ENCODE measurements at places on chromosomes 6 and 20. TPM values are rescaled to one million over a fixed set of nuclear protein-coding genes. Genes with fewer than 3 reads are reported as not detected.

Gene MYLK4
- 0.86 TPM for total RNA-seq

GRCh38 chr6:133587546-133588160 lies 301.3 kb upstream of the TCF21 start:
- no peaks in the 10 kb centered on the region for H3K27me3 ChIP-seq
- H3K36me3 ChIP-seq: no peaks in the 10 kb centered on the region
- no peaks in the 10 kb centered on the region for H3K4me1 ChIP-seq
- DNase-seq: peak; percentile 93
- no peak overlapping the region for H3K4me3 ChIP-seq

Gene SLC25A27
- total RNA-seq: 99.3 TPM

GRCh38 chr6:11328613-11329247 lies 96.3 kb upstream of the NEDD9 start:
- no peaks in the 10 kb centered on the region for H3K27me3 ChIP-seq
- H3K36me3 ChIP-seq: no peaks in the 10 kb centered on the region
- no peak for DNase-seq
- H3K27ac ChIP-seq: no peak overlapping the region
- H3K4me3 ChIP-seq: no peak overlapping the region

- H3K27ac ChIP-seq: no peak overlapping the region
- peaks cover 14% of the 10 kb centered on the region for H3K27me3 ChIP-seq
- no peaks in the 10 kb centered on the region for H3K36me3 ChIP-seq
- H3K4me3 ChIP-seq: no peak overlapping the region
Measured at GRCh38 chr6:41408576-41408975, 73.2 kb downstream of the NCR2 start.

DNA sequence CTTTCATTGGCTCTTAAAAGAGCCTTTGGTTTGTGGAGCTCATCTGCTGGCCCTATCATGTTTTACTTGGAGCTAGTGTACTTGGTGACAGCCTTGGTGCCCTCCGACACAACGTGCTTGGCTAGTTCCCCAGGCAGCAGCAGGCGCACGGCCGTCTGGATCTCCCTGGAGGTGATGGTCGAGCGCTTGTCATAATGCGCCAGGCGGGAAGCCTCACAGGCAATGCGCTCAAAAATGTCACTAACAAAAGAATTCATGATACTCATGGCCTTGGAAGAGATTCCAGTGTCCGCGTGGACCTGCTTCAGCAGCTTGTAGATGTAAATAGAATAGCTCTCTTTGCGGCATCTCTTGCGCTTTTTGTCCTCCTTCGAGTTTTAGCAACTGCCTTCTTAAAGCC lies 22.8 kb upstream of the SLC17A4 start:
- H3K36me3 ChIP-seq: no peaks in the 10 kb centered on the region
- H3K27ac ChIP-seq: no peak overlapping the region
- no peaks in the 10 kb centered on the region for H3K4me1 ChIP-seq
- DNase-seq: peak; percentile 61
- H3K4me3 ChIP-seq: no peak overlapping the region
- H3K27me3 ChIP-seq: no peaks in the 10 kb centered on the region

Gene TRIM15
- total RNA-seq: not detected

Gene AGER
- total RNA-seq: 178 TPM

- no peak overlapping the region for H3K27ac ChIP-seq
- H3K4me1 ChIP-seq: peaks cover 13% of the 10 kb centered on the region
- no peak overlapping the region for H3K4me3 ChIP-seq
Measured at GRCh38 chr6:139881728-139882211, 507.3 kb upstream of the CITED2 start.

Gene SMIM26
- total RNA-seq: 53.5 TPM

GRCh38 chr20:21126581-21126870 lies 644 bp downstream of the KIZ start:
- H3K27ac ChIP-seq: peak overlapping the region; percentile 62
- H3K36me3 ChIP-seq: peaks cover 3% of the 10 kb centered on the region
- peaks cover 3% of the 10 kb centered on the region for H3K4me1 ChIP-seq

- H3K27ac ChIP-seq: peak overlapping the region; percentile 41
- no peaks in the 10 kb centered on the region for H3K27me3 ChIP-seq
- DNase-seq: no peak
- H3K4me3 ChIP-seq: no peak overlapping the region
- H3K36me3 ChIP-seq: no peaks in the 10 kb centered on the region
- H3K4me1 ChIP-seq: no peaks in the 10 kb centered on the region
Measured at GRCh38 chr6:14713008-14713960, 532.6 kb upstream of the JARID2 start.

DNA sequence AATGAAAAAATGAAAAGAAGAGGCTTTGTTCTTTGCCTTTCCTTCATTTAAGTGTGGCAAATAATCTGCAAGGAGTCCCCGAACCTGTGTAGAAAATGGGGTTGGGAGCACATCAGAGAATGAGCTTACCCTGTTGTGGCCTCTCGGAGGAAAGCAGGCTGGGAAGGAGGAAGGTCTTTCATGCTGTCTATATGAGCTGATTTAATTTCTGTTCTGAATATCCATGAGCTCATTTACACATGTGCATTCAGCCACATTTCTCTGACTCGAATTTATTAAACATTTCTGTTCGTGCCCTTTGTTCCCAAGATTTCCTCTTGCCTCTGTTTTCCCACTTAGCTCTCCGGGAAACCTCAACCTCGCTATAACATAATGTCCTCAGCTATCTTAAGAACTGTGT lies 584.4 kb upstream of the CDH4 start:
- no peak overlapping the region for H3K27ac ChIP-seq
- H3K4me3 ChIP-seq: no peak overlapping the region
- H3K4me1 ChIP-seq: peaks cover 5% of the 10 kb centered on the region
- DNase-seq: no peak
- no peaks in the 10 kb centered on the region for H3K36me3 ChIP-seq

DNA sequence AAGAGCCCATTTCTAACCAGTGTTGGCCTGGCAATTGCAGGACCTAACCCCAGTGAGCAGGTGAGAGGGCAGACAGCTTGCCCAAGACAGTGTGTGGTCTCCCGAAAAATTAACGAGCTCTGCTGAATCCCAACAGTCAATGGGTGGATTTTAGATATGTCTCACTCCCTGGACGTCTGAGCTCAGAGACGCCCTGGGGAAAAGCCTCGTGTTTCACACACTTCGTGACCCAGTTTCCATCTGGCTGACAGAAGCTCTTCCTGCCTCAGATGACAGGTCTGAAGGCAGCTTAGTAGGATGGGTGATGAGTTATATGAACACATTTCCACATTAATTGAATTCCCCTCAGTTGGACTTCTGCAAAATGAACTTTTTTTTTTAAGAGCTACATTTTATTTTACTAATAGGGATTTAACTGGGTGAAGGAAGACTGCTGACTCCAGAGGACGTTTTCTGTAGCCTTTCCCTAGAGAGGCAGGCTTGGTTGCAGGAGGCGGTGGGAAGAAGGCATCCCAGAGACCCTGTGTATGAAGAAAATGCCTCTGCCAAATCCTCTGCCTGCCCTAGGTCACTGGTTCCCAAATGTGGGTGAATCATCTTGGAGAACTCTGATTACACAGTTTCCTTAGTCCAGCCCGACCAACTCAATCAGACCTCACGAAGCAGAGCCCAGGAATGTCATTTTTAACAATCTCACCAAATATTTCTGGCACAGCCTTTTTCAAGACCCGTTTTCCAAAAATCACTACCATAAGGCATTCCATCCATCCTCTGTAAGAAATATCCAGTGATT lies 71.7 kb upstream of the LY86 start:
- H3K36me3 ChIP-seq: no peaks in the 10 kb centered on the region
- H3K27me3 ChIP-seq: peaks cover 2% of the 10 kb centered on the region
- H3K4me3 ChIP-seq: no peak overlapping the region
- DNase-seq: no peak
- H3K4me1 ChIP-seq: no peaks in the 10 kb centered on the region

GRCh38 chr20:61271312-61272231 lies 19.5 kb downstream of the CDH4 start:
- H3K4me3 ChIP-seq: no peak overlapping the region
- DNase-seq: peak; percentile 95
- H3K27me3 ChIP-seq: peaks cover 4% of the 10 kb centered on the region
- no peak overlapping the region for H3K27ac ChIP-seq

Gene SLC35A1
- total RNA-seq: 21.7 TPM

- H3K4me1 ChIP-seq: no peaks in the 10 kb centered on the region
- peaks cover 24% of the 10 kb centered on the region for H3K36me3 ChIP-seq
- no peak overlapping the region for H3K27ac ChIP-seq
Measured at GRCh38 chr20:17659801-17660200, 22.2 kb downstream of the RRBP1 start.

DNA sequence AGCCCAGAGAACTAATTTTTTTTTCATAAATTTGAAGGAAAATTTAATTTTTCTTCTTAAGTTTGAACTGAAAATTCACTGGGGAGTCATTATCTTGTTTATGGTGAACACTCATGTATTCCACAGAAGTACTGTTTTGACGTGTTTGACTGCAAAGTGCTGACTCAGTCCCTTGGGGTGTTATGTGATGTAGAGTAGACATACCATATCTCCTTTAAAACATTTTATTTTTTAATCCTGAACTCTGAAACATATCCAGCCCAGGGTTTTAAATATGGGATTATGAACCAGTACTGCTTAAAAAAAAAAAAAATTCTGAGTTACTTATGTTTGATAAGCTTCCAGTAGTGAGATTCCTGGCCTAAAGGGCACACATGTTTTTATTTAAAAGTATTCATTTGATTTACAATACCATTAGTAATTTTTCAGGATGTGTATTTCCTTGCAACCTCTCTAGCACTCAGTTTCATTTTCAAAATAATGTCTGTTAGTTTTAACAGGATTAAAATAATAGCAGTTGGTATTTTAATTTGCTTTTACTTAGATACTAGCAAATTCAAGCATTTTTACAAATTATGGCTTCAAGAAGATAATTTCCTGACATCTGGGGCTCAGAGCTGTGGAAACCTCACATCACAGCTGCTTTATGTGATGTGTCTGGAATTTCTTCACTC lies 81.7 kb upstream of the PDE10A start:
- no peaks in the 10 kb centered on the region for H3K36me3 ChIP-seq
- no peaks in the 10 kb centered on the region for H3K27me3 ChIP-seq
- no peak for DNase-seq
- no peak overlapping the region for H3K4me3 ChIP-seq
- no peak overlapping the region for H3K27ac ChIP-seq

- H3K4me1 ChIP-seq: no peaks in the 10 kb centered on the region
- no peaks in the 10 kb centered on the region for H3K36me3 ChIP-seq
- no peaks in the 10 kb centered on the region for H3K27me3 ChIP-seq
- no peak overlapping the region for H3K4me3 ChIP-seq
- no peak for DNase-seq
- no peak overlapping the region for H3K27ac ChIP-seq
Measured at GRCh38 chr6:155378276-155378675, 64.0 kb upstream of the TFB1M start.

Gene FOXS1
- total RNA-seq: 2.3 TPM

Gene FUT9
- 0.14 TPM for total RNA-seq

Gene GRM1
- 0.12 TPM for total RNA-seq

DNA sequence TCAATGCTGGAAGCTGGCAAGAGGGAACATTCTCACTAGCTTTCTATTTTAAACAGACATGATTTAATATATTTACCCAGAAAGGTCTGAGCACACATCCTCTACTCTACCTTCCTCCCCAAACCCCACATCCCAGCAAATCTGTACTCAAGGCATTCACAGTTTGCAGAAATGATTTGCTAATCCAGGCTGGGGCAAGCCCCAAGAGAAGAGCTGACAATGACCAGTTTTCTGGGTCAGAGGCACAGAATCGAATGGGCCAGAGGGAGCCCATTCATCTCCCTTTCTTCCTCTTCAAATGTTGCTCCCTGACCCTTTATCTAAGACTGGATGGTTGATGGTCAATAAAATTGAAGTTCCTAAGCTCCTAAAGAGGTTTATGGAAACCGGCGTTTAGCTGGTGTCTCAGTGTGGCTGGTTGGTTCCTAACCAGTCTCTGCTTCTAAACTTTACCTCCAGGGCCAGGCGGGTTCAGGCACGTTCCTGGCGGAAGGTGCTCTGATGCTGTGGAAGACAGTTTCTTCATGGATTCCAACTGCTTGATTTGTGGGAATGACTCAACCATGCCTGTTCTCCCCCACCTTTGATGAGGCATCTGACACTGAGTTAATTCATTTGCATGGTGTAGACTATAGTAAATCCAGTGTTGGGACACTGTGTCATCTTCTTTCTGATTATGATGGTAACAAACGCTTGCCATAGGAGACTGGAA lies 96.4 kb upstream of the IYD start:
- H3K4me3 ChIP-seq: no peak overlapping the region
- no peak for DNase-seq
- H3K4me1 ChIP-seq: no peaks in the 10 kb centered on the region
- no peaks in the 10 kb centered on the region for H3K36me3 ChIP-seq

Gene ISM1
- 13.6 TPM for total RNA-seq

Gene STK35
- total RNA-seq: 24.2 TPM

Gene GSTA3
- total RNA-seq: 3.0 TPM

- H3K27ac ChIP-seq: no peak overlapping the region
- H3K4me1 ChIP-seq: peaks cover 45% of the 10 kb centered on the region
- H3K4me3 ChIP-seq: no peak overlapping the region
- no peaks in the 10 kb centered on the region for H3K36me3 ChIP-seq
- H3K27me3 ChIP-seq: no peaks in the 10 kb centered on the region
Measured at GRCh38 chr6:43739642-43740091, 30.3 kb upstream of the VEGFA start.

- H3K4me1 ChIP-seq: no peaks in the 10 kb centered on the region
- H3K27ac ChIP-seq: no peak overlapping the region
- H3K4me3 ChIP-seq: no peak overlapping the region
- no peaks in the 10 kb centered on the region for H3K36me3 ChIP-seq
Measured at GRCh38 chr20:10701607-10702006, 27.8 kb upstream of the JAG1 start.

Measured in lung (tissue), 17 donors.